ENCODE measurements at places on chromosomes 7 and 10.

DNA sequence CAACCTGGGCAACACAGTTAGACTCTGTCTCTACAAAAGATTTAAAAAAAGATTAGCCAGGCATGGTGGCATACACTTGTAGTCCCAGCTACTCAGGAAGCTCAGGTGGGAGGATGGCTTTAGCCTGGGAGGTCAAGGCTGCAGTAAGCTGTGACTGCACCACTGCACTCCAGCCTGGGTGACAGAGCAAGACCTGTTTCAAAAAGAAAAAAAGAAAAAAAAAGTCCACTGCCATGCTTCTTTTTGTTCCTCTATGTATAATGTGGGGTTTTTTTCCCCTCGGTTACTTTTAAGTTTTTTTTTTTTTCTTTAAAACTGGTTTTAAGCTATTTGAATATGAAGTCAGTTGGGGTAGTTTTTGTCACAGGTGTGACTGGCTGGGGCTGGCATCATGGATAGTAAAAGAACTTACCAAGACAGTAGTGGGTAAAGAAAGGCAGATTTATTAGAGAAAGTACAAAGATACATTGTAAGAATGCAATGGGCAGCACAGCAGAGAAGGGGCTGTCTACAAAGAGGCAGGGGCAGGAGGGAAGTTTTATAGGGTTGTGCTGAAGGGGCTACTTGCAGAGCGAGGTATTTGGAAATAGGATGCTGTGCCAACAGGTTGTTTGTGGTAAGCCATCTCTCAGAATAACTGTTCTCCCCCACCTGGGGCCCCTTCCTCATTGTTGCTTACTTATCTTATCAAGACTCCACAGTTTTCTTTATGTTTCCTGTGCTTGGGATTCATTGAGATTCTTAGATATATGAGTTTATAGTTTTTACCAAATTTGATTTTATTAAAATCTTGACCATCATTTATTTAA is 177.3 kb downstream of the PHTF2 start:
- DNase-seq: no peak

DNA sequence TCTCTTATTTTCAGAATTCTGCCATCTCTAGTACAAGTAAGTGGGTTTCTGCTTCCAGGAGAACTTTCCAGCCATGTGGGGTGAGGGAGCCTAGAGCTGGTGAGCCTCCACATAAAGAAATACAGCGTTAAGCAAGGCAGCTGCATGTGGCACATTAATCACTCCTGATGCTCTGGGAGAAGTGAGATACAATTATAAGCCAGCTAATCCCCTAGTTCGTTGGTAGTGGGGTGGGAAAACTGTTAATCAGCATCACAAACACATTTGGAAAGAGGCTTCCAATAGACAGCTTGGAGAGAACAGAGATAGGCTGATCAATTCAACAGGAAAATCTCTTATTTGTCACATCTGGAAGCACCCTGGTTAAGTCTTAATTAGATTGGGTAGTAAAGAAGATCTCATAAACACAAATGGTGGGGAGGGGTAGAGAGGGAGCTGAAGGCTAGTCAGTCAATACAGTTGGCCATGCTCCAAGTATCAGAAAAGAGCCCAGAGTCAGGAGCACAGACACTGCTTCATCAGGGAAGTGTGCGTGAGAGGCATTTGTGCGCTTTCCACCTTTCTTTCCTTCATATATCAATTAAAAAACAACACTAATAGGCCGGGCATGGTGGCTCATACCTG is 130.6 kb downstream of the SORCS1 start:
- no peak for DNase-seq

GRCh38 chr7:53504914-53505313 is 469.5 kb downstream of the POM121L12 start:
- DNase-seq: no peak

DNA sequence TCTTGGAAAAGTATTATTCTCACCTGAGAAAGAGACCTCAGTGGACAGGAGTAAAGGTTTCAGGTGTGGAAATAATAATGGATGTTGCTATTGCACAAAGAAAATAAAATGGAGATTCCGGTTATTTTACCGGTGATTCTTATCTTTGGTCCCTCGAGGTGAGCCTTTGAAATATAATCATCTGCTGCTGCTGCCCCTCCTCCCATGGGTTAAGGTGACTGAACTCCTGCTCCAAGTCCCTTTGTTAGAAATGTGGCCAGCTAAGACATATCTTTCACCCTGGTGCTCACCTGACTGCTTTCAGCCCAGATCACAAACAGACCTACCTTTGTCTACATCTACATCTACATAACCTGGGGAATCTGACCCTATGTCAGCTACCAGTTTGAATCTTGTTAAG is 5.7 kb downstream of the CUBN start:
- no peak for DNase-seq

DNA sequence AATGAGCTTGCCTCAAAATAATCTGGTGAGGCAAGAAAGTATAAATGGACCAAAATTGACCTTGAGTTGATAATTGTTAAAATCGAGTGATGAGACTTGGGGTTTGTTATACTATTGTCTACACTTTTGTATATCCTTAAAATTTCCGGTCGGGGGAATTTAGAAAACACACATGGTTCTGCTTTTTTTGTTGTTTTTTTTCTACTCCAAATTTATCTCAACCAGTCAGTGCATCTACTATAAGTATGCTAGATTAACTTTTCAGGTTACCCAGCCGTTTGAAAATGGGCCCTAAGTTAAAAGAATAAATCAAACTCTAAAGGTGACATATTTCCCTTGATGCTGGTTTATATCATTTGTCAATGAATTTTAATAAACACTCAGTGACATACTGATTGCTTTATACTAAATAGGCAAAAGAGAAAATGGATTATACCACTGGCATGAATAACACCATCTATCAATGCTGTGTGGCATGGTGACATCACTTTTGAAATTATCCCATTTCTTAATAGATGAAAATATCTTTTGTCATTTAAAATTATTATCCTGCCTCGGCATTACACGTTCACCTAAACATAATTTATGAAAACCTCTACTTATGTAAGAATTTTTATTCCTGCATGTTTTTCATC is 40.3 kb upstream of the ST8SIA6 start:
- DNase-seq: no peak

- no peak for DNase-seq
Measured at GRCh38 chr7:39248692-39249090, 271.0 kb downstream of the POU6F2 start.

- DNase-seq: no peak
Measured at GRCh38 chr7:37097276-37097675, 351.4 kb downstream of the ELMO1 start.

DNA sequence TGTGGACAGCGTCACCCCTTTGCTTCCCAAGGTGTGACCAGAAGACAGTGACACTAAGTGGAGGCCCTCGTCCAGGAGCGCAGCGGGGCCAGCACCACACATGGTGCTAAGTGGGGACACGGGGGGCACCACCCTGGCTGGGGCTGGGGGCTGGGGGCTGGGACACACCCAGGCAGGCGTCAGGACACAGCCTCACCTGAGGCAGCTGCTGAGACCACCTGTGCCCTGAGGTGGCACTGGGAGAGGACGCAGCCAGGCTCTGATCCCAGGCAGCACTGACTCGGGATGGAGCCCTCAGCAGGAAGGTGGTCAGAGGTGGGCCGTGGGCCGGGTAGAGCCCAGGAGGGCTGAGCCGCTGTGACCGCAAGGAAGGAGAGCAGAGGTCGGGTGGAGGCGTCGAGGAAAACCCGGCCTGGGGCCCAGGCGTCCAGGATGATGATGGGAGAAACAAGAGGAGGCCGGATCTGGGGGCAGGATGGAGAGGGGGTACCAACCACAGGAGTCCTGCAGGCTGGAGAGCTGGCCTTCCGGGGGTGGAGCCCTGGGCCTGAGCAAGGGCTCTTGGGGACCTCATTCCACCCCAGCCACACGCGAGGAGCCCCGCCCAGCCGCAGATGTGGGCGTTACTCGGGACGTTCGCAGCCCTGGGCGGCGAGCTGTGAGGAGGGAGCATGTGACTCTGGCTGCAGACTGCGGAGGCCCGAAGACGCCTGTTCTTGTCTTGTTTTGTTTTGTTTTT is 22.5 kb downstream of the LRRC27 start:
- no peak for DNase-seq

- DNase-seq: no peak
Measured at GRCh38 chr10:108362296-108362695, 1197.8 kb upstream of the SORCS1 start.

DNA sequence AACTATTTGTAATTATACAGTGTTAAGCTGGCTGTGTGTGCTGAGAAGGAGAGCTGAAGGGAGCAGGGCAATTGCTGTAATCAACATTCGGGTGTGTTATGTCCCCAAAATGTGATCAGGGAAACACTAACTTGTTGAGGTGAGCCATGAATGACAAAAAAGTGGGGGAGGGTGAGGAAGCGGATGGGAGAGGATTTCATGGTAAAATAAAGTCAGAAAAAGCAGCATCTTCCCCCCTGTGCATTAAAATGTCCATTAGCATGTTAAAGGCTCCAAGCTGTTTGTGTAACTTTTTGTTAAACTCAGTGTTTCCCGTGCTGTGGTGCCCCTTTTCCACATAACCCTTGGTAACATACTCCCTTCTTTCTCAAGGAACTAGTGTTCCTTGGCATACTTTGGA is 84.9 kb downstream of the ARID5B start:
- no peak for DNase-seq

DNA sequence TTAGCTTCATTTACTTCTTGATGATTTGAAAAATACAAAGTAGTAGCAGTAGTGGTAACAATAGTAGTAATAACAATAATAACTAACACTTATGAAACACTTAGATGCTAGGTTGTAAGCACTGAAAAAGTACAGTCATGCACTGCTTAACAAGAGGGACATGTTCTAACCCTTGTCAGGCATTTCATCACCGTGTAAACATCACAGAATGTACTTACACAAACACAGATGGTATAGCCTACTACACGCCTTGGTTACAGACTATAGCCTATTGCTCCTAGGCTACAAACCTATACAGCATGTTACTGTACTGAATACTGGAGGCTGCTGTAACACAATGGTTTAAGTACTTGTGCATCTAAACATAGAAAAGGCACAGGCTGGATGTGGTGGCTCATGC is 60.6 kb downstream of the PUS7 start:
- no peak for DNase-seq

DNA sequence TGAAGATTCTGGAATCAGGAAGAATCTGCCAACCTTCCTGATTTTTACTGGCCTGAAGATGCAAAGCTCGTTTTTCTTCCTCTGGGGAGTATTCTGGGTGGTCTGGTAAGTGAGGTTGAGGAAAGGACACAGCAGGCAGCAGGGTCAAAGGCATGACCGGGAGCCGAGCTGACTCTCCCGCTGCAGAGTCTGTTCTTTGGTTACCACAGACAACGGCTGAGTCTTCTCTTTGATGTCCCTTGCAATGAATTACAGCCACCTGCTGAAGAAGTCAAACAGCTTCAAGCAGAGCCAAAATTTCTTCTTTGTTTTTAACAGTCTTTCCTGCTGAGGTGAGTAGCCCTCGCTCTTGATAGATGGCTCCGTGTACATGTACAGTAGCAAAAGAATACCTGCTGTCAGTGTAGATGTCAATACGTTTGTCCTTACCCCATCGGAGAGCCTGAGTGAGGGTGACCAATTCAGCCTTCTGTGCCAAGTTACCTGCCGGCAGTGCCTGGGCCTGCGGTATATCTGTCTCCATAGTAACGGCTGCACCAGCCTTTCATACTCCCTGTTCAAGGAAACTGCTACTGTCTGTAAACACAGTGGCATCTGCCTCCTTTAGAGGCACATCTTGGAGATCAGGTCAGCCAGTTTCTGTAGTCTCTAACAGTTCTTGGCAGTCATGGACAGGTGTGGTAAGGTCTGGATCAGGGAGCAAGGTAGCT is 76.4 kb downstream of the PRR15 start:
- DNase-seq: no peak

DNA sequence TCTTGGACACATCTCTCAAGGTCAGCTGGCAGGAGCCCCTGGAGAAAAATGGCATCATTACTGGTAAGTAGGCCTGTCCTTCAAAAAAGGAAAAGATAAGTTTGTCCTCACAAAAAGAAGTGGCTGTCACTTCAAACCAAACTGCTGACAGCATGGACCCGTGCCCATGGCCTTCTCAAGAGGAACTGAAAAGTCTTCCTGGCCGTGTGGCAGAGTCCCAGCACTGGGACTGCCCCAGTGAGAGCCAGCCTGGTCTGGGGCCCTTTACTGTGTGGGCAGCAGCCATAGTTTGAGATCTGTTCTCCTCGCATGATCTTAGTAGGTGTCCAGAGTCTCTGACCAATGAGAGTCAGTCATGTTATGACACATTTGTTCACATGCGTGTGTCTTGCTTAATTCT is 614.2 kb upstream of the FOXK1 start:
- no peak for DNase-seq

- DNase-seq: peak; percentile 12
Measured at GRCh38 chr10:11742009-11742778, at the start of gene ECHDC3. ECHDC3 (plus strand) TSS chr10:11742382; CDS start chr10:11742577, 195 bp downstream.

GRCh38 chr10:24439935-24440334 is 231.0 kb downstream of the KIAA1217 start:
- no peak for DNase-seq

GRCh38 chr7:92002720-92003119 is 62.1 kb downstream of the AKAP9 start:
- DNase-seq: no peak

DNA sequence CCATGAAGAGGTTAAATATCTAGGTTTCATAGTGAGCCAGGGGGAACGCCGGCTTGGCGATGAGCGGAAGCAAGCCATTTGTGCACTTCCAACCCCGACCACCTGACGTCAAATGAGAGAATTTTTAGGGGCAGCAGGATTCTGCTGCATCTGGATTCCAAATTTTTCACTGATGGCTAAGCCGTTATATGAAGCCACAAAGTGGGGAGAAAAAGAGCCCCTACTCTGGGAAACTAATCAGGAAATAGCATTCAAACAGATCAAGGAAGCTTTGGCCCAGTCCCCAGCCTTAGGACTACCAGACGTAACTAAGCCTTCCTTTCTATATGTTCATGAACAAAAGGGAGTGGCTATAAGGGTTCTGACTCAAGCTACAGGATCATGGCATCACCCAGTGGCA is 12.9 kb upstream of the ADCK2 start:
- no peak for DNase-seq

- DNase-seq: no peak
Measured at GRCh38 chr7:81366546-81366945, 403.3 kb downstream of the HGF start.

DNA sequence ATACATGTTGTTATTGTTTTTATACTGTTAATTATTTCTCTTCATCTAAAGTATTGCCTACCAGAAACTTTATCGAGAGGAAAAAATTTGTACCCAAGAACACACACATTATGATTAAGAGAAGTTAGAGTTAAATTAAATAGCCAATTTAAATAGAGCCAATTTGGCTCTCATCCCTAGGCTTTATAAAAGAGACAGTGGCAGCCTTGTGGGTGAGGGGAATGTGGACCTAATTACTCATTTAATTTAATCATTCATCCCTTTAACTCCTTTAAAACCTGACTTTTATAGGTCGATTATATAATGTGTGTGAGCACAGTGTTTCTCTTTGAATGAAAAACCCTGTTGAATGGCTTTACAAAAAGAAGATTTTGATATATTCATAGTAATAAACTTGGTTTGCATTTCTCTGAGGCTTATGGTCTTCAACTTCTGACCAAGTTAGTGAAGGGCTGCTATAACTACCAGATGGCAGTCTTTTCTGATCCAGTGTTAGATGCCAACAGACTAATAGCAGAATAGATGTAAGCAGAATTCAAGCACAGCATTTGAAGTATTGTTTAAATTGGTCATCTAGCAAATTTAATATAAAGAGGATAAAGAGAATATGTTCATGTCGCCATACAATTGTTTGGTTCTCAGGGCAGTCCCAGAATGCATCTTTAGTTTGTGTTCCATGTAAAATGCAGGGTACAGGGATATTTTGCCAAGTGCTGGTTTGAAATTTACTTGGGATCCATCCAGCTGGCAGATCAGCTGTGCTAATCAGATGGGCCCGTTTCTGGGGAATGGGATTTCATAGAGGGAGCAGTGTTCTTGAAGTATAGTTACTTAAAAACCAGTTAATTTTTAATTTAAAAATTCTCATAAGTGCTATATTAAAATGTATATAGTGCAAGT is 25.3 kb downstream of the ADD3 start:
- no peak for DNase-seq

Measured in activated CD4-positive, alpha-beta T cell treated with anti-CD3 and anti-CD28 coated beads for 24 hours (primary cell).